ENCODE measurements at places on chromosomes 16 and 17.

DNA sequence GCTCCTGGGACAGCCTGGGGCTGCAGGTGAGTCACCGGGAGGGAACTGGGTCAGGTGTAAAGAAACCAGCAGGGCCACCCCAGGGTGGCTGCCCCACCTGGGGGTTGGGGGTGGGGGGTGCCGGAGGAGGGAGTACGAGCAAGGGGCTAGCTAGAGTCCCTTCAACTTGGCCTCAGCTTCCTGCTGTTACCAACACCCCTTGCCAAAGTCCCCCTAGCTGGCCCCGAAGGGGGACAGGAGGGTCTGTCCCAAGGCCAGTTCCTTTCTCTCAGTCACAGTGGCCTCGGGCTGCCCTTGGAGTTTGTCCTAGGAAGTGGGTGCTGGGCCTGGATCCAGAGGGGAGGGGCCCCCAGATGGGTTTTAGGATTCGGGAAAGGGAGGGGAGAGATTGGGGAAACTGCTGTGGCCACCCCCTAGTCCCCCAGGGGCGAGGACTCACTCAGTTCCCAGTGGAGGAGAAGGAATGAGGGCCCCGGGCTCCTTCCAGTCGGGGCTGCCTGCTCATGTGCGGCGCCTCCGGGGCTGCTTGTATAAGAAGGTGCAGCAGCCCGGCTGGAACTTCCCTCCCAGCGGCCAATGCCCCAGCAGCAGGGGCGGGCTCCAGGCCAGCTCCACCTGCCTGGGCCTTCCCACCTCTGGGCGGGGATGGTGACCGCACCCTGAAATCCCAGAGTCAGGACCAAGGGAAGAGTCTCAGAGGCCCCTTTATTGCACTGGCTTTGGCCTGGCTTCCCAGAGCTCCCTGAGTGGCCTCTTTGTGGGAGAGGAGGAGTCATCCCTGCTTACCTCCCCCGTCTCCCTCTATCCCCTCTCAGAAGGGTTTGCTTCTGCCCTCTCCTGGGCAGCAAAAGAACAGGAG lies 7.3 kb downstream of the ARHGAP27 start:
- DNase-seq = peak; percentile 79

GRCh38 chr17:14755002-14755401 lies 454.1 kb downstream of the HS3ST3B1 start:
- DNase-seq = no peak

- no peak for DNase-seq
Observed at GRCh38 chr17:51611585-51611984, 351.2 kb downstream of the UTP18 start.

GRCh38 chr16:4443986-4444385 lies 18.3 kb downstream of the DNAJA3 start:
- DNase-seq = no peak

GRCh38 chr16:81480606-81481206 lies 36.1 kb downstream of the CMIP start:
- DNase-seq = no peak

DNA sequence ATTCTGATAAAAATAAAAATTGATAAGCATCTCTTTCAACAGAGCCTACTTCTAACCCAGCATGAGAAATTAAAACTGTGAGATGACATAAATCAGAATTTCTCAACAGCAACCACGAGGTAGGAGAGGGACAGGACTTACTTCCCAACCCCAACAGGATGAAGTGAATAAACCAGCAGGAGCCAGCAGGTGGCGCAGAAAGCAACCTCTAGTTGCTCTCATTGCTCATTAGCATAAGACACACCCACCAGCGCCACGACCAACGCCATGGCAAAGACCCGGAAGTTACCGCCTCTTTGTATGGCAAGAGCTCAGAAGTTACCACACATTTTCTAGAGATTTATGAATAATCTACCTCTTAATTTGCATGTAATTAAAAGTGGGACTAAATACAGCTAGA lies 189.4 kb upstream of the CDH8 start:
- DNase-seq = no peak

GRCh38 chr16:57134982-57135381 lies 42.6 kb downstream of the CPNE2 start:
- DNase-seq = no peak

DNA sequence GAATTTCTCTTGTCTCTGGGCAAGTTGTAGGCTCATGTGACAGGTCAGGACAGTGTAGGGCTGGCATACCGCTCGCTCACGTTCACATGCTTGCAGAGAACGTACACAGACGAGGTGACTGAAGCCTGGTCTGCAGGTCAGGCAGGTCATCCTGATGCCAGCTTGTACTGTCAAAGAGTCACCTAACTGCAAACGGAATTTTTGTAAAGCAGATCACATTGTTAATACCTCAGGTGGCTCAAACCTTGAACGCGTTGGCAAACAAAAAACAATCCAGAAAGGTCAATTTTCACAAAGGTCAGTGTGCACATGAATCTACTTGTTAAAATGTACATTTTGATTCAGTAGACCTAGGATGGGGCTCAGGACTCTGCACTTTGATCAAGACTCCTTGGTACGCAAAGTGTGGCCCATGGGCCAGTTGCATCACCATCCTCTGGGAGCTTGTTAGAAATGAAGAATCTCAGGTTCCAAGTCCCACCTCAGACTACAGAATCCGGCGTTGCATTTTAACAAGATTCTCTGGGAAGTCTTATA lies 28.6 kb downstream of the ANKRD40 start:
- no peak for DNase-seq

DNA sequence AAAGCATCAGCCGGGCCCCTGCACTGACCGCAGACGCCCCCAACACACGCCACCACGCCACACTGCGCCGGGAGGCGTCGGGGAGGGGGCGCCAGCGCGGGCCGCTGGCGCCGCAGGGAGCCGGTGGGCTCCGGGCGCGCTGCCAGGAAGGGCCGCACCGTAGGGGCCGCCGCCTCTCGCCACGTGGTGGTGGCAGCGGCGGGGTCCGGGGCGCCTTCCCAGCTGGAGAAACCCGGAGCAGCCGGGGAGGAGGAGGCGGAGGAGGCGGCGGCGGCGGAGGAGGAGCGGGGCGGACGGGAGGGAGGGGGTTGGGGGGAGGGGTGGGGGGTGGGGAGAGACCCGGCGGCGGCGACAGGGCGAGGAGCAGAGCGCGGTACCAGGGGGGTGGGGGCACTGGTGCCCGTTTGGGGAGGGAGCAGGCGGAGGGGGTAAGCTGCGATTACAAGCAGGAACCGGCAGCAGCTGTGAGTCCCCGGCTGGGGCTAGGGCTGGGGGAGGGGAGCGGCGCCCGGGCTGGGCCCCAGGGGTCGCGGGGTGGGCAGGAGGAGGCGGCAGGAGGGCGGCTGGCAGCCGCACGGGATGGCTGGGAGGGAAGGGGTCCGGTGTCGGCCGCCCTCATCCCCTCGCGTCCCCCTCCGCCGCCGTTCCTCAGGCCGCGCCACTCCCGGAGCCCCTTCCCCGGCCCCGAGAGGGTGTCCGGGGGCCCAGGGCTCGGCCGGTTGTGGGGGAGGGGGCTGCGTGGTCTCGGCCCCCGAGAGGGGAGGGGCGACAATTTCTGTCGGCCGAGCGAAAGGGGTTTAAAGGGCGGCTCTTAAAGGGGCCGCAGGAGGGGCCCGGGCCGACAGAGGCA lies at the start of gene TBKBP1:
Gene TBKBP1 (plus strand): TSS at position 431 of the 850 bp plus-strand sequence. CDS start 1,952 bp downstream, outside the sequence.
- DNase-seq = no peak

- DNase-seq = no peak
Observed at GRCh38 chr17:41680426-41681040, 8.2 kb upstream of the EIF1 start.

DNA sequence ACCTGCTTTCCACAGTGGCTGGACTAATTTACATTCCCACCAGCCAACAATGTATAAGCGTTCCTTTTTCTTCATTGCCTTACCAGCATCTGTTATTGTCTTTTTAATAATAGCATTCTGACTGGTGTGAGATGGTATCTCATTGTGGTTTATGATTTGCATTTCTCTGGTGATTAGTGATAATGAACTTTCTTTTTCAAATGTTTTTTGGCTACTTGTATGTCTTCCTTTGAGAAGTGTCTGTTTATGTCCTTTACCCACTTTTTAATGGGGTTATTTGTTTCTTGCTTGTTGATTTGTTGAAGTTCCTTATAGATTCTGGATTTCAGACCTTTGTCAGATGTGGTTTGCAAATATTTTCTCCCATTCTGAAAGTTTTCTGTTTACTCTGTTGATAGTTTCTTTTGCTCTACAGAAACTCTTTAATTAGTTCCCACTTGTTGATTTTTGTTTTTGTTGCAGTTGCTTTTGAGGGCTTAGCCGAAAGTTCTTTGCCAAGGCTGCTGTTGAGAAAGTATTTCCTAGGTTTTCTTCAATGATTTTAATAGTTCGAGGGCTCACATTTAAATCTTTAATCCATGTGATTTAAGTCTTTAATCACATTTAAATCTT lies 26.8 kb downstream of the ITGAM start:
- no peak for DNase-seq

DNA sequence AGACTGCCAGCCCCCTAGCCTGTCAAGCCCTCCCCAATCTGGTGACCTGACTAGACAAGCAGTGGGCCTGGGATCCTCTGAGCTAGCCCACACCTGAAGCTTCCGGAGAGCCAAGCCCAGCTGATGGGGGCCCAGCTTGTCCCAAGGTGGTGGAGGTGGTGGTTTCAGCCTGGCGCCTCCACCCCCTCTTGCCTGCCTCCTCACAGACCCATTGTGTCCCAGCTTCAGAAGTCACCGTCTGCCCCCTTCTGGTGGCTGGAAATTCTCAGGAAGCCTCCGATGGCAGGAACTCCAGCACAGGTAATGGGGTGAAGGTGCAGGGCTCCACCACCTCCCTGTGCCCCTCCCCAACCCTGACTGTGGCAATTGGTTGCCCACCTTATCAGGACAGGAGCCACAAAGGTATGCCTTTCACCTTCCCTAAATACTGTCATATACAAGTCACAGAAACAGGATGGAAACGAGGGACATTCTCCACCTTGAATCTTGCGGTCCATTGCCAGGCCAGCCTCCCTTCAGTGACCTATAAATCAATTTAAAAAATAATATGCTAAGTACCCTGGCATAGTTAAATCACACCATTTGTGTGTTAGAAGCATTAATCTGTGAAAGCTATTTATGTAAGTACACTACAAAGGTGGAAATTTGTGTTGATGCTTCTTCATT lies 66.0 kb upstream of the ZNF423 start:
- DNase-seq = no peak

- DNase-seq = no peak
Observed at GRCh38 chr17:57985675-57985974, 2.4 kb downstream of the VEZF1 start.

DNA sequence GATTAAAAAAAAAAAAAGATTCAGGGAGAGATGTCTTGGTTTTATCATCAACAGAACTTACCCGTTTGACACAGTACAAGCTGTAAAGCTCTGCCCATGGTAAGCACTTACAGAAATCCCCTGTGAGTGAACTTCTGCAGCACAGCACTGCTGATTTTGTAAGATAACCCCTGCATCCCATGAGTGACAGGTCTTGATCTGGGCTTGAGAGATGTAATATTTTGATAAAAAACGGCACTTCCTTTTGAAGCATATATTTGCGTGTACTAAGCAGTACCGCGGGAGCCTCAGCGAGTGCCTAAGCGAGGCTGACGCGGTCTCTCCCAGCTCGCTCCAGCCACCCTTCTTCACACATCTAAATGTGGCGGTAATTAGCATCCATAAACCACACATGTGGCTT lies 50.5 kb downstream of the IKZF3 start:
- no peak for DNase-seq

DNA sequence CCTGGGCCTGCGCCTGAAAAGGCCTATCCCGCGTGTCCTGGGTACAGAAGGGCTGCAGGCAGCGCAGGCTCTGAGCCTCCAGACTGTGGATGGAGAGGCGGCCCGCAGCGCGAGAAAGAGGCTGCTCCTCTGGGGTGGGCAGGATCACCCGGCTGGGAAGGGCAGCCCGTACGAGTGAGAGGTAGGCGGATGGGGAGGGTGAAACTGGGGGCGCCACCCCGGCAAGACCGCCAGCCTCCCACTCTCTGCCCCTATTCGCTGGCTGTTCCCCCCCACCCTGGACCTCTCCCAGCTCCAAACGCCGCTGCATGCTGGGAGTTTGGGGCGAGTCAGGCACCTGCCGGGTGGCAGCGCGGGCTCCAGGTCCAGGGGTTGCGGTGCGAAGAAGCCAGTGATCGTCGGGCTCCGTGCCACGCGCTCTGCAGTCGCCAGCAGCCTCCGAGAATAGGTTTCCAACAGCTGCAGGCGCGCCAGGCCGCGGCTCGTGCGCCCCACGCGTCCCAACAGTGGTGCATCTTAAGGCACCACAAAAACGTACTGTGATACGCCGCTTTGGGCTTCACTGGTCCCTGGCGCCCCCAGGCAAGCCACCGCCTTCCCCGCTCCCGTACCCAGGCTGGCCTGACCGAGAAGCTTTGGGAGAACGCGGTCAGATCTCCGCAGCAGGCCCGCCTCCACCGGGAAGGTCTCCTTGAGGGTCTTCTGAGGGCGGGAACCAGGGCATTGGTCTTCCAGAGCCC lies 1.1 kb downstream of the NOXO1 start:
- DNase-seq = no peak

DNA sequence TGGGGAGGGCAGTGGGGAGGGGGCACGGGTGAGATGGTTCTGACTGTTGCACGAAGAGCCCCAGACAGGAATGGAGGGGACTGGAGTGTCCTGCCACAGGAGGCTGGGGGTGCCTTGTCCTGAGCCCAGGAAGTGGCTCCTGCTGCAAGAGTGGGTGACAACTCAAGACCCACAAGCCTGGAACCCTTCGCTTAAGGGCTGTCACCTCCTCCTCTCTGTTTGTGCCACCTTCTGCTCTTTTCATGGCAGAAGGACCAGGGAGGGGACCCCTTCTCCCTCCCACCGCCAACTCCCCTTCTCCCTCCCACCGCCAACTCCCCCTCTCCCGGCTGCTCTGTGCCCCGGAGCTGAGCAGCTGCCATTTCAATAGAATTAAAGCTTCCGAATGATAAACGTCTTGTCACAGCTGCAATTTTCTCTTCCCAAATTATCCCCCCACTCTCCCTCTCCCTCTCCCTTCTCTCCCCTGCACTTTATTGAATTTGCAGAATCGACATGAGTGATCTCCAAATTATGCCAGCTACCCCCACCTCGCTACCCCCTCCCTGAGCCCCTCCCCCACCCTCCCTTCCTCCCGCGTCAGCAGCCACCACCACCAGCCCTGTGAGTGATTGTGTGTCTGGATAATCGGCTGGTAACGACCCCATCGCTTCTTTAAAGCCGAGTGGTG lies 13.7 kb downstream of the GJD3 start:
- DNase-seq = no peak
